ENCODE measurements at places on chromosomes 11 and 22.

GRCh38 chr22:48053486-48053885 lies 1291.0 kb downstream of the TBC1D22A start:
- peak; percentile 68 for DNase-seq

DNA sequence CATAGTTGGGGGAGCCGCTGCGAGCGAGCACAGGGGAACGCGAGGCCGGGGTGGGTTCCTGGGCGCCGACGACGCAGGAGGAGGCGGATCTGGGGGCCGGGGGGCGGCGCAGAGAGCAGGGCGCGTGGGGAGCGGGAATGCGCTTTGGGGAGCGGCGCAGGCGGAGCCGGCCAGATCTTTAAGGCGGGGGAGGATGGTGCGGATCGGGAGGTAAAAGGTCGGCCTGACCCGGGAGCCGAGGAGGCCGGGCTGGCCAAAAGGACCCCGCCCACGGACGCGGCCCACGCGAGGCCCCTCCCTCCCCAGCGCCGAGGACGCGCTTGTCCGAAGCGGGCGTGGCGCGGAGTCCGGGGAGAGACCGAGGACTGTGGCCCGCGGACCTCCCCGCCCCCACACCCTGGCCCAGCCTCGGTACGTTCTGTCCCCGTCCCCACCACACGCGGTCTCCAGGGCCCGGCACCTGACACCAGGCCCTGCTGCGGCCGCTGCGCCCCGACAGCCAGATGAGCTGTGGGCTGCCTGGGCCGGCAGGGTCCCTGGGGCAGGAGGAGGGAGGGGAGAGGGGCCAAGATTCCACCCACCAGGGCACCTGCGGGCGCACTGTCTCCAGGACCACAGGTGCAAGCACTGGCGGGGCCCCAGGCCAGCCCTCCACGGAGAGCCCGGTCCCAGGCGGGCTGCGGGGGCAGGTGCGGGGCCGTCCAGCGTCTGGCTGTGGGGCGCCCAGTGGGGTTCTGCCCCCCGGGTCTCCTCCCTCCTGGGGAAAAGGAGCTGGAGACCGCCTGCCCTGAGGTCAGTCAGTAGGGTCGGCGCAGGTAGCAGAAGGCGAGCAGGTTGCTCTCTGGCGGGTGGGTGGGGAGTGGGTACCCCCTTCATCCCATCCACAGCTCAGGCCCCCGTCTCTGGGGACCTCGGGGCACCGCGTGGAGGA lies 10.9 kb downstream of the PIM3 start:
- peak; percentile 64 for DNase-seq

DNA sequence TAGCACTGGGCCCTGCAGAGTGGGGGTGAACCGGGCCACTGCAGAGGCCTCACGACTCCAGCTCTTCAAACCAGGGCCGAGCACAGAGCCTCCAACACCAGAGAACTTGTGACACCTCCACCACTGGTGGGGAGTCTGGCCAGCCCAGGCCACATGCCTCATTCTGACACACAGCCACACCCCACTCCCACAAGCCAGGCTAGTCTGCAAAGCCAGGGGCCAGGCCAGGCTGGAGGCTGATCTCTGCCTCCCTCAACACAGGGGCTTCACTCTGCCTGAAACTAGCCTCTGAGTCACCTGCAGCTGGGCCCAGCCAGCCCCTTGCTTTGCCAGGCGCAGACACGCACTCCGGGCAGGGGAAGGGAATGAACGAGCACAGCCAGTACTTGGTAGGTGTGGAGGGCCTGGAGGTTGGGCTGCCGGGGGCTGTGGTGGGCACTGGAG lies 102.9 kb downstream of the MED15 start:
- DNase-seq = no peak

DNA sequence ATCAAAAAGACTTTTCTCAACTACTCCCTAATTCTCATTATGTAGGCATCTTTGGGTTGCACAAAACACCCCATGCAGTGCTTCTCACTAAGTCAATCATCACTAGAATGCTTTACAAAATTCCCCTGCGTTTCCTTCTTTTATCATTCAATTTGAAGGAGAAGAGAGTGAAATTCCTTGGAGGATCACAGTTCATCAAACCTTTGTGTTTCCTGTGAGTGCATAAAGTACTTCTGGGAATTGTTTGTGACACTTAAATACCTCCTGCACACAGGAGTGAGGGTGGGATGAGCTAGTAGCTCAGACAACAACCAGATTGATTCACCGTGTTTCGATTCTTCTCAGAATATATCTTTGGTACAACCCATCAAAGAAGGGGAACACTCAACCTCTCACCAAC lies 3.7 kb upstream of the OR5AR1 start:
- DNase-seq = peak; percentile 11

GRCh38 chr22:22553735-22554586 lies 5.1 kb downstream of the PRAME start:
- DNase-seq = peak; percentile 36

GRCh38 chr11:74220376-74220775 lies 49.3 kb downstream of the PPME1 start:
- no peak for DNase-seq

GRCh38 chr11:130781931-130782330 lies 134.3 kb downstream of the SNX19 start:
- no peak for DNase-seq

GRCh38 chr11:11701070-11701469 lies 79.3 kb upstream of the GALNT18 start:
- no peak for DNase-seq

DNA sequence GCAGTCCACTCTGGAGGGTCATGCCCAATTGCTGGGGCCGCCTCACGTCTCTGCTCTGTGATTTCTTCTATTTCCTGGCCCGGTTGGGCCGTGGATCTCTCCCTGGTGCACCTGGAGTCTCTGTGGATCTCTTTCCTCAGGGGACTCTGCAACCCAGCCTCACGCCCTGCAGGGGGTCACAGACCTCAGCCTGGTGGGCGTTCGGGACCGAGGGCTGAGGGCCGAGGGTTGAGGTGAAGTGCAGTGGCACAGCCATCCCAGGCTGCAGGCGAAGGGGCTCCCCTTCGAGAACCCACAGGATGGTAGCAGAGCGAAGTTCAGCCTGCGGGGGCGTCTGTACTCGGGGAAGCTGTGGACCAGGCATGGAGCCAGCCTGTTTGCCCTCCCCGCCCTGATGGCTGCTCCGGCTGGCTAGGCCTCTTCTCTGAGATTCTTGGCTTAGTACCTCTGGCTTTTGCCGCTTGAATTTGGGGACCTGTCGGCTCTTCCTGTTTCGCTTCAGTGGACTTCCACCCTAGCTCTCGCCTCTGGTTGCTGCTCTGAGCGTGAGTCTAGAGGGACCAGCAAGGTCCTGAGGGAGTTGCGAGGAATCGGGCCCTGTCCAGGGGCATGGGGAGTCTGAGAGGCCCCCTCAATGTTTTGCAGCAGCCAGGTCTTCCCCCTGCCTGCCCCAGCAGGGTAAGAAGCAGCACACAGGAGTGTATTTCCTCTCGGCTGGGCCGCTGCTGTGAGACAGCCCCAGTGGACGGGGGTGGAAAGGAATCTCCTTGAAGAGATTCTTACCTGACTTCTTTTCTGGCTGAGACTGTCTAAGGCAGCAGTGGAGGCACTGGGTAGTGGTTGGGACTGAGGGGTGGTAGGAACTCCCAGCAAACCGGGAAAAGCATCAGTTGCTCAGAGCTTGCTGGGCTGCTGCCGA lies 140.8 kb downstream of the TBC1D22A start:
- DNase-seq = no peak

GRCh38 chr22:48456449-48456848 lies 1371.2 kb downstream of the BRD1 start:
- DNase-seq = peak; percentile 26

GRCh38 chr11:117924631-117925170 lies 4.5 kb downstream of the TMPRSS13 start:
- no peak for DNase-seq

DNA sequence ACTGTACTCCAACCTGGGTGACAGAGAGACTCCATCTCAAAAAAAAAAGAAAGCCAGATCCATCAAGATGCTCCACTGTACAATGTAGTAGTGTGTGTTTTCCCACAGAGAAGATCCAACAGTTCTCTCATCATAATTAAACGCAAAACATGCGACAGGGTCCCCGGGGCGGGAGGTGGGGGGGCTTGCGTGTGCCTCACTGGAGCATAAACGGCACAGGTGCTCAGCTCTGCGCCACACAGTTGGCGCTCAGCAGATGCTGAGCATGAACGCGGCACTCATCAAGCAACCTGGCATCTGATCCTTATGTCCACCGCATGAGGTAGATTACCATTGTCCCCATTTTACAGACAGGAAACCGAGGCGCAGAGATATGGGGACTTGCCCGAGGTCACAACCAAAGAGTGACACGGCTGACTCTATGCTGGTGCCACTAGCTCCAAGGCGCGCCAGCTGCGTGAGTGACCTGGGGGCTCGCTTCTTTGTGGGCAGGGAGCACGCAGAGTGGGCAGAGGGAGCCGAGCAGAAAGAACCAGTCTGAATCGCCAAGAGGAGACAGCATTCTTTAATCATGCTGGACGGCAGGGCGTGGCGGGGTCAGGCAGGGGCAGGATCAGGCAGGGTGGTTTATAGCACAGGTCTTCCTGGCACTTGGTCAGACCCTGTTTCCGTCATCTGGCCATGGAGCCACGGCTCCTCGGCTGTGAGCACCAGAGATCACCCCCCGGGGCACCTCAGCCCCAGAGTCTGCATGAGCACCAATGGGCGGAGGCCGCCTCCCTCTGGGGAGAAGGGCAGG lies 8.2 kb downstream of the C1QTNF6 start:
- no peak for DNase-seq

DNA sequence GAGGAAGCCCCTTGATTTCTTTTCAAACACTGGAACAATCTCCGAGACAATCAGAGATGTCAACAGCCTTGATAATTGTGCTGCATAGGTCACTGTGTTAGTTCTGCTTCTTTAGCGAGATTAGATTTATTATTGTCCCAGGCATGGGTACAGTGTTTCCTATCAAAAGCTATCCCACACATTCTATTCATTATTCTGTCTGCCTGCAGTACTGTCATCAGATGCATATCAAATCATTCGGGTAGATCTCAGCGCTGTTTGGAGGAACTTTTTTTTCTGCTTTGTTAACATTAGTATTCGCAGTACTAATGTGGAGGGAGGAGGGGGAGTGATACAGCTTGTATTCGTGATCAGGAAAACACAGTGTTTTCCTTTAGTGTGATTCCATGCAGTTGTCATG lies 208.0 kb downstream of the C11orf91 start:
- no peak for DNase-seq

GRCh38 chr11:70660059-70660888 lies 261.9 kb downstream of the CTTN start:
- no peak for DNase-seq

GRCh38 chr11:65489035-65489705 lies 9.7 kb upstream of the MALAT1 start:
- DNase-seq = peak; percentile 90

- peak; percentile 94 for DNase-seq
Observed at GRCh38 chr11:32072872-32073643, 17.8 kb upstream of the RCN1 start.

DNA sequence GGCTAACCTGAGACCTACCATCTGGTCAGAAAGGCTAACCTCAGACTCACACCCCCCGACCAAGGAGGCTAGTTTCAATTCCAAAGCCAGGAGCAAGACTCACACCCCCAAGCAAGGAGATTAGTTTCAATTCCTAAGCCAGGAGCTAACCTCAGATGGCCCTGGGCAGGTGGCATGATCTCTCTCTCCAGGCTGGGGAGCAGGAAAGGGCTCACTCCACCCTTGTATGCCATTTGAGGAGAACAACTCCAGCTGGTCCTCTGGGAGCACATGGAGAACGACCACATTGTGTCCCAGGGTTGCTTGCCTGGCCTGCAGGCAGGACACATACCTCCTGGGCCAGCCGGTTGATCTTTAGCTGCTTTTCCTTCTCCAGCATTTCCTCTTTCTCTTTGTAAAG lies 32.6 kb downstream of the USH1C start:
- DNase-seq = no peak

DNA sequence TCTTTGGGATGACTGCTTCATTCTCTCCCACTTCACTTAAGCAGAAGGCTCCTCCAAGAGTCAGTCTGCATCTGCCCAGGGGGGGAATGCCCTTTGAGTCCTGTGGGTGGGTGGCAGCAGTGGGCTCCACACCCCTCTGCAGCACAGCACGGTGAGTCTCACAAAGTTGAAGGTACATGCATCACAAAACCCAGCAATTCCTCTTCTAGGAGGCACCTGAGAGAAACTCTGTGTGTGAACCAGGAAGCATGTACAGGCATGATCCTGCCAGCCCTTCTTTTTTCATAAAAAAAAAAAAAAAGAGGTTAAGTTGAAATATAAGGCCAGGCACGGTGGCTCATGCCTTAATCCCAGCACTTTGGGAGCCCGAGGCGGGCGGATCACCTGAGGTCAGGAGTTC lies 87.2 kb downstream of the MYO18B start:
- no peak for DNase-seq

DNA sequence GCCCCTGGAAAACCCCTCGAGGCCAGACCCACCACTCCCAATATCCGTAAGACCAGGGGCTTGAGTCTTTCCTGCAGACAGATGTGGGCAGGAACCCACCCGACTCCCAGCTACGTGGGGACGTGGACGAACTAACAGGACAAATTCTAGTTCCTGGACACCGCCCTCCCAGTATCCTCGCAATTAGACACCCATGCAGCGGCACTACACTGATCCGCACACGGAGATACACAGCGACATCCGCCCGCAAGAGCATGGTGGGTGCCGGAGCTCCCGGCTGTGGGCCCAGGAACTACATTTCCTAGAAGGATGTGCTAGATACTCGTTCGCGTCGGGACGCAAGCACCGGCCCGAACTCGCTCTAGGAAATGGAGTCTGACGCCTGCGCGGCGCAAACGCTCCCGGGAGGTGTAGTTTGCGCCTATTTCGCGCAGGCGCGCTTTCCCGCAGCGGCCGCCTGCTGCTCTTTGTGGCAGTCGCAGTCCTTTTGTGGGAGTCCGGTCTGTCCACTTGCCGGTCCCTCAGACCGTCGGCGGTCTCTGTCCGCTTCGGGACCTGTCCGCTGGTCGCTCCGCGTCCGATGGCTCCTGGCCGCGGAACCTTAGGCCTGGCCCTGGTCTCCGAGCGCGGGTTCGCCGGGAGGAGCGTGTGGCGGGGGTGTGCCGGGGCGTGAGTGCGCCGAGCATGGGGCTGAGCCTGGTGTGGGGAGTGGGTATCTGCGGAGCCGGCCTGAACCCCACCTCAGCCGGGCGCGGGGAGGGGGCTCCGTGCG lies at the start of gene ZNF74:
ZNF74 (plus strand) TSS at position 447 of the 772 bp plus-strand sequence. CDS start 478 bp downstream, outside the sequence.
- DNase-seq = peak; percentile 97

DNA sequence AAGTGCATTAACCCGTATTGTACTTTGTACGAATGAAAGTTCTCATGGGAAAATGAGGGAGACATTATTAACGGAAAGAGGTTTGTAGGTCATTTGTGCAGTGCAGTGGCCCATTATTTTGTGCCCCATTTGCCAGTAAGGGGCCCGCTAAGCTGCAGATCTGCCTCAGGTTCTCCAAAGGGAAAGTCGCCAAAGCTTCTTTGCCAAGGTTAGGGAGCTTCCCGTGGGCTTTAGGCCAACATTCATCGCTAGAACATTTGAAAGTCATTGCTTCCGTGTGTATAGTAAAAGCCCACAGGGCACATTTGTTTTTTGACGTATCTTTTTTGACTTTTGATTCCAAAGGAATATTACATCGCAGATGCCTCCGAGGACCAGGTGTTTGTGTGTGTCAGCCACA lies 61.0 kb upstream of the SORL1-AS1 start:
- DNase-seq = no peak

DNA sequence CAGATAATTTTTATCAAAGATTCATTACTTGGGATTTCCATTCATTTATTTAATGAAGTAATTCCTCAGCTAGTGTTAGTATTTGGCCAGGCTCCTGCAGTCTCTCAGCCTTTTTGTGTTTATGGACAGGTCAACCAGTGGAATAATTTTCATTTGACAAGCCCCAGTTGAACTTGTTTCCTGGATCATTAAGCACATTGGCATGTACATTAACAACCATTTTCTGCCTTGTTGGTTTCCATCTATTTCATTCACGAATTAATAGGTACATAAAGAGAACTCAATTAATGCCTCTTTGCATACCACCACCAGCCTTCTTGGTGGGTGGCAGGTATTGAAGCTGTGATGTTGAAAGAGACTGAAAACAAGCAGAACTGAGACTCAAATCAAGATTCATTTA lies 745.2 kb downstream of the KCNA4 start:
- DNase-seq = peak; percentile 91

Data from eye (tissue), 1 donor.